ENCODE measurements at places on chromosomes 3 and 15.

GRCh38 chr3:55807210-55807609 lies 320.1 kb upstream of the WNT5A start:
- DNase-seq: no peak

GRCh38 chr15:93247466-93248121 lies 158.6 kb upstream of the RGMA start:
- DNase-seq: no peak

GRCh38 chr3:63128380-63128779 lies 149.7 kb upstream of the SYNPR start:
- DNase-seq: no peak

- no peak for DNase-seq
Measured at GRCh38 chr3:65523878-65524277, 514.8 kb downstream of the MAGI1 start.

GRCh38 chr15:101533371-101534140 lies 44.0 kb upstream of the PCSK6 start:
- DNase-seq: no peak

DNA sequence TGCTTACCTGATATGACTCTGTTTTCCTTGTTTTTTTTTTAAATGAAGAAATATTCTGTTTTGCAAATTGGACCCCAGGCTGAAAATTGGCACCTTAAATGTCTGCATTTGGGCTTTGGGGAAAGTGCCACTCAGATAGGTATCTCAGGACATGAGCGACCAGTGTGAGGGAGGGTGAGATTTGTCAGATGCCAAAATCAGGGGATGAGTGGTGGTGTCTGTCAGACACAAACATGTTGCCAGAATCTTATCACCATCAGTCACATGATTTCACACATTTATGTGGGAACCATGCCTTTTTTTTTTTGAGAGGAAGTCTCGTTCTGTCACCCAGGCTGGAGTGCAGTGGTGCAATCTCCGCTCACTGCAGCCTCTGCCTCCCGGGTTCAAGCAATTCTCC lies 75.6 kb upstream of the OSBPL11 start:
- no peak for DNase-seq

DNA sequence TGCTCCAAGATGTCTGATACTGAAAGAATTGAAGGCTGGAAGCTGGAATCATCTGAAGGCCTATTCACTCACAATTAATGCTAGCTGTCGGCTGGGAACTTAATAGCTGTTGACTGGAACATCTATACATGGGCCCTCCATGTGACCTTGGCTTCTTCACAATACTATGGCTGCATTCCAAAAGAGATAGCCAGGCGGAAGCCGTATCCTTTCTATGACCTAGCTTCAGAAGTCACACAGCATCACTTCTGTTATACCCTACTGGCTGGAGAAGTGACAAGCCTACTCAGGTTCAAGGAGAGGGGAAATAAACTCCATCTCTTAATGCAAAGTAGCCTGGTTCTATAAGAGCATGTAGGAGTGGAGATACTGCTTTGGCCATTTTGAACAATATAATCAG lies 50.9 kb upstream of the SPRED1 start:
- no peak for DNase-seq

GRCh38 chr3:52532517-52532837 lies 1.2 kb downstream of the NT5DC2 start:
- DNase-seq: no peak

DNA sequence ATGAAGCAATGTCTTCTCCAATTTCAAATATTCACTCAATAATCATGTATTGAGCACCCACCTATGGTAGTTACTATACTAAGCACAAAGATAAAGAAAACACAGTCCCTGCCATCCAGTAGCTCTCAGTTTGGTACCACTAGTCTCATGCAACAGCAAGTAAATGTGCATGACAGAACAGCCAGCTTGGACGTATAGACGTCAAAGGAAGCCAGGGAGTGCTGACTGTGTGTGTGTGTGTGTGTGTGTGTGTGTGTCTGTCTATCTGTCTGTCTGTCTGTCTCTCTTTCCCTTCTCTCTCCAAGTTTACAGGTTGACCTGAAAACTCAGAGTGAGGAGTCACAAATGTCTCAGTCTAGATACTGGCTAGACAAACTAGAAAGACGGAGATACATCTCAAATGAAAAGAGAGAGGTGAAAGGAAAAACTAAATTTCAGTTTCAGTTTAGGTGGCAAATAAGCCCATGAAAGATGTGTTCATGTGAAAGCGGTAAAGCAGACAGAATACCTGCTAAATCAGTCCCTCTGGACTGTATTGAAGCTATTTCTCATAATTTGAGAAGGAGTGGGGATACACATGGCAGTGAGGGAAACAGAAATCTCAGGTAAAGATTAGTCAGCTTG lies 141.1 kb upstream of the PTPRG start:
- no peak for DNase-seq

- DNase-seq: no peak
Measured at GRCh38 chr3:179224584-179224983, 26.3 kb downstream of the KCNMB3 start.

DNA sequence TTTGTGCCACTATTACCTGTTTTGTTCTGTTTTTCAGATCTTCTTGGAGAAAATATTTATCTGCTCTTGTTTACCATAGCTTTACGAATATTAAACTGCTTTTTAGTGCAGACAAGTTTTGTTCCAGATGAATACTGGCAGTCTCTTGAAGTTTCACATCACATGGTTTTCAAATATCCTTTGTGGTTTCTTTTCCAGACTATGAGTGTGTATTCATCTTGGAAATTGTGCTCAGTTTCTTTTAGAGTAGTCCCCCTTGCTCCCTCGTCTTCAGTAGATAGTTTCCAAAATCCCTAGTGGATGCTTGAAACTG lies 1.2 kb downstream of the PIGB start:
- no peak for DNase-seq

DNA sequence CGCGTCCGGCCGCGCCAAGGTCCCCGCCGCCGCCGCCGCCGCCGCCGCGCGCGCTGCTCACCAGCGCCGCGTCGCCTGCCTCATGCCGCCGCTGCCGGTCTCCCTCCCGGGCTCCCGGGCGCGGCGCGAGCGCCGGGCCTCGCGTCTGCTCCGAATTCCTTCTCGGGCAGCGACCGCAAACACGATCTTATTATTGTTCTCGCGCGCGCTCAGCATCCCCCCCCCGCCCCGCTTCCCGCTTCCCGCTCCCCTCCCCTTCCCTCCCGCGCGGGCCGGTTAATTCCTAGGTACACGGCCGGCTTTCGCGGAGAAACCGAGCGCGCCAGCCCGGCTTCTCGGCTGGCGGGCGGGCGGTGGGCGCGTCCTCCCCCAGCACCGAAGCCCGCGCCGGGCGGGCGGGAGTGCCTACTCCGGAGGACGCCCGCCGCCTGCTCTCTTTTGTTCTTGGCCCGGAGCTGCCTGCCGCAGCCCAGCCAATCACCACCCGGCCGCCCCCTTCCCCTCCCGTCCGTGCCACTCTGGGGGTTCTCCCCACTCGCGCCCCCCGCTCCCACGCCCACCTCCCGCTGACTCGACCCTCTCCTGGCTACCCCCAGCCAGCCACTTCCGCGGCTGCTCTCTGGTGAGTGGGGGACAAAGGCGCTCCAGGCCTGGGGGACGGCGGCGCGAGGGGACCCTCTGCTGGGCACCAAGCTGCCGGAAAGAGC lies at the start of gene HDGFL3:
HDGFL3 (minus strand) TSS at position 164 of the 707 bp plus-strand sequence. CDS start 409 bp downstream, outside the sequence.
- DNase-seq: no peak

DNA sequence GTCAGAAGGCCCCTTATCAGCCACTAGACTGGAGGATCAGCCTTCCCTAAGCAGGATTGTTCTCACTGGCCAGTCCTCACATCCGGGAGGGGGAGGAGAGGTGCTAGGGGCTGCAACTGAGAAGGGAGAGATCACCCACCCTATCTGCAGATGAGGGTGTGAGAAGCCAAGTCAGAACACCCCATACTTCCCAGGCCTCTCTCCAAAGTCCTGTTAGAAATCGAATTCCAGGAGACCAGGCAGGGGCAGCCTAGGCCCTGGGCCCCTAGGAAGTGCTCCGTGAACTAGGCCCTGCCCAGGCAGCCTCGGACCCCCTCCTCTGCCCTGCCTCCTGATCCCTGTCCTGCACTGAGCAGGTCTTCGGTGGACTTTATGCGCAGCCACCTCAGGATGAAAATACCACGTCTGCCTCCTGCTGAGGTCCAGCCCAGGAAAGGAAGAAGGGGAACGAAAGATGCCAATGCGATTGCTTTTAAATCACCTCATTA lies 933 bp downstream of the DZIP1L start:
- no peak for DNase-seq

- no peak for DNase-seq
Measured at GRCh38 chr15:69749797-69750196, 297.2 kb downstream of the RPLP1 start.

- DNase-seq: no peak
Measured at GRCh38 chr3:178841011-178841410, 230.6 kb downstream of the ZMAT3 start.

GRCh38 chr3:55194376-55194775 lies 266.5 kb upstream of the LRTM1 start:
- no peak for DNase-seq

- no peak for DNase-seq
Measured at GRCh38 chr3:191680989-191681597, 220.1 kb downstream of the PYDC2 start.

DNA sequence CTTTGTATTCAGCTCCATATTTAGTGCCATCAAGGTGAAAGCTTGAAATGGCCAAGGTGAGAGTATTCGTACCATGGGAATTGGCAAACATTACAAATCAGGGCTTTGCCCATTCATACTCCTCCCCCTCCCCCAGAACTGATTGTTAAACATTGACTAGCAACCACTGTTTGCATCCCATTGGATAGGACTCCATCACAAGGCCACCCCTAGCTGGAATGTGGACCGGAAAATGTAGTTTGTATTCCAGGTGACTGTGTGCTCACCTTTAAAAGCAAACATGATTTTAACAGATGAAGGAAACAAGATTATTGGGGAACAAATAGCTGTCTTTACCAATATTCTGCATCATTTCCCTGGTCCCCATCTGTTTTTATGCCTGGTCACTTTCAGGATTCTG lies 14.1 kb downstream of the ST3GAL6 start:
- DNase-seq: no peak

- no peak for DNase-seq
Measured at GRCh38 chr3:7333125-7333524, 472.2 kb downstream of the GRM7 start.

DNA sequence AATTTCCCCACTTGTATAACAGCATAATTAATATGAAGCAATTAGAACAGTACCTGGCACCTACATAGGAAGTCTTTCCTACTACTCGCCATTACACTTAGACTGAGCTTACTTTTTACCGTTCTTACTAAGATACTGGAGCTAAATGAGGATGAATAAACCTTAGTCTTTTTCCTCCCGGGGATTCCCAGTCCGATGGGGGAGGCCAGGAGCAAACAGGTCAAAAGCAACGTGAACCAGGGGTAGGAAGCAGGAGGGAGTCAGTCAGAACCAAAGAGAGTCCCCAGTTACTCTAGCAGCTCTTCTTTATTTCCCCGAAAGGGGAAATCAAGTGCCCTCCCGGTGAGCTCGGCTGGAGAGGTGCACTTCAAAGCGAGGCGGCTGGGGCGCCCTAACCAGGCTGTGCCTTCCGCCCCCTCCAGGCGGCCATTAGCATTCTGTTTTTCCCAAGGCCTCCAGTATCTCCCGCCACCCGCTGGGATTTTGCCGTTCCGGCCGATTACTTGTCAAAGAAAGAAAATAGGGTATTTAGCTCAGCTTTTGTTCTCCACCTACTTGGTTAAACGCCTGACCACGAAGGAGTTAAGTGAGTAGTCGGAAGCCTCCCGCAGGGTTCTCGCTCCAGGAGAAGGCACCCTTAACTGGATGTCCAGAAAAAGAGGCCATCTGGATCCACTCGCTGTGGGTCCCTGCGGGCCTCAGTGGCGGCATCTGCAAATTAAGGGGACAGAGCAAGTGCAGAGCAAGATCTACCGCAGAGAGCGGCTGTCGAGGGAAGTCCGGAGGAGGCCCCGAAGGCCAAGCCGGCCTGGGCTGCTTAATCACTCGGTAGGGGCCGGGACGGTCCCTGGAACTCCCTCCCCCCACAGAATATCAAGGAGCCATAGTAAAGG lies 6.3 kb upstream of the EOMES start:
- no peak for DNase-seq

DNA sequence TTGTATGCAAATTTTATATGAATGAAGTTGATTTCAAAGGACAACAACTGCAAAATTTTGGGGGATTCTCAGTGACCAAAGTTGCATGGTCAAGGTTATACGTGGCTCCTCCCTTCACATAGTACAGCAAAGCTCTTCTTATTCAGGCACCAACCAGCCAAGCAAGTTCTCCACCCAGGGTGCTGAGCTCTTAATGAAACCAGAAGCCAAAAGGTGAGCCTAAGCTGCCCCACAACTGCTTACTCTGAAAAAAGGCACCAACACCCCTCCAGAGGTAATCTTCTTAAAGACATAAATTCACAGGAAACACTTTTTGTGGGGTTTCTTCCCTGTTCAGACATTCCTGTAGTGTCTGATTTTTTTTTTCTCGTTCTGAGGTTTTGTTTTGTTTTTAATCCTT lies 106.1 kb upstream of the GMNC start:
- no peak for DNase-seq

DNA sequence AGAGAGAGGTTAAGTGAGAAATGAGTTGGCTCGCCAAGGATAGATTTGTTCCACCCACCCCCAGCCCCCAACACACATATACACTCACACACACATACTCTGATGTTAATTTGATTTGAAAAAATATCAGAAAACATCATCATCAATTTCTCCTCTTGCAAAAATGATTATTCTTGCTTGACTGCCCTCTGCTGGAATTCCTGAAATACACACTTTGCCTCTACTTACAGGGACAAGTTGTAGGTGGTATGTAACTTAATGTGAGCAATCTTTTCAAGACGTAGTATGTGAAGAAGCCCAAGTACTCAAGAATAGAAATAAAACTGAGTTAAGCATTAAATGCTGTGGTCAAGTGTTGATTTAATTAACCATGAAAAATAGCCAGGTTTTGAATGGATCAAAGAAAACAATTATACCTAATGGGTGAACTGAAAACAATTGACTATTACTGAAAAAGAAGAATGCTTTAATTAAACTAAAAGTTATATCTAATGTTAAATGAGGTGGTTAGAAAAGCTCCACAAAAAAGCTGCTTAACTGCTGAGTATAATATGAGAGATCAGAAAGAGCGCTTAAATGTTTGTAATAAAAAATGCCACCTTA lies 46.6 kb upstream of the MDFIC2 start:
- DNase-seq: no peak

DNA sequence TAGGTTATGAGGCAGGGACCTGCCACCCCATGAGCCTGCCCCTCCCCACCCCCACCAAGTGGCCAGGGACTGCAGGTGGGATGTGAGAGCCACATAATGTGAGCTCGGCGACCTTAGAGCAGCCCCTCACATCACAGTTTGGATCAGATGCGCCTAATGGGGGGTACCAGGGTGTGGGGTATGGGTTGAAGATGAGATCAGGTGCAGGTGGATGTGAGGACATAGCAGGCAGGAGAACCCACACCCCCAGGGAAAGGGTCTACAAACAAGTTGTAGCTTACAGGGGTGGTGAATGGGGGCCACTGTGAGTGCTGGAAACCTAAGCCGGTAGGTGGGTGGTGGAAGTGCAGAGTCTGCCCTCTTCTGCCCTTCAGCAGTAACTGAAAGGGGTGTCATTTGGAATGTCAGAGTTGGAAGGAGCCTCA lies 94.0 kb downstream of the CORO2B start:
- DNase-seq: no peak
